ENCODE measurements at places on chromosomes 6 and 20.

DNA sequence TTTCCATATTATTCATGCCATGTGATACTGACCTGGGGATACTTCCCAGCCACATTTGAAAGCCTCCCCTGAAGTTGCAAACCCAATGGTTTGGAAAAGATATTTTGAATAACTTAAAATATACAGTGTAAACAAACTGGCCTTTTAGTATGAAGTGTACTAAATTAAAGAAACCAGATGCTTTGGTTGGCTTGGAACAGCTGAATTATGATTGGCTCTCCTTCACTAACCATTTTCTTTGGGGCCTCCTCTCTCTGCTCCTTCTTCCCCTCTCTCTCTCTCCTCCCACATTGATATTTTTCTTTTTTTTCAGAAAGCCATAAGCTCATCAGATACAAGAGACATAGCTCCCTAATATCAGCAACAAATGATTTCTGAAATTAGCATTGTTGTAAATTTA lies 166.6 kb downstream of the MTFR2 start:
- DNase-seq = no peak

GRCh38 chr6:168000198-168001028 lies 2.9 kb downstream of the KIF25 start:
- no peak for DNase-seq

DNA sequence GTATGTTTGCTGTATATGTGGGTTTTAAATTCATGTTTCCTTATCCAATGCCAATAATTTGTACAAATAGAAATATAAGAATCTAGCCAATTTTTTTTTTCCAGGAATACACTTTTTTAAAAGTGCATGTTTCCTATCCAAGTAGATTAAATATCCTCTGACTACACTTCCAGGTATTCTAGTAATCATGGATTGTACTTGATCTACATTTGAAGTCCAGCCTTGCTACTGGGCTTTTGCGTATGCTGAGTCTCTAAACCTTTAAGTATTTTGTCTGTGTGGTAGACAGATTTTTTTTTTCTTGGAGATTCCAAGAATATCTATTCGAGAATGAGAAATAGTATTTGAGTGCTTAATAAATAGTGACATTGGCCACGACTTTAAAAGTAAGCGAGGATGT lies 188.3 kb downstream of the SASH1 start:
- no peak for DNase-seq

DNA sequence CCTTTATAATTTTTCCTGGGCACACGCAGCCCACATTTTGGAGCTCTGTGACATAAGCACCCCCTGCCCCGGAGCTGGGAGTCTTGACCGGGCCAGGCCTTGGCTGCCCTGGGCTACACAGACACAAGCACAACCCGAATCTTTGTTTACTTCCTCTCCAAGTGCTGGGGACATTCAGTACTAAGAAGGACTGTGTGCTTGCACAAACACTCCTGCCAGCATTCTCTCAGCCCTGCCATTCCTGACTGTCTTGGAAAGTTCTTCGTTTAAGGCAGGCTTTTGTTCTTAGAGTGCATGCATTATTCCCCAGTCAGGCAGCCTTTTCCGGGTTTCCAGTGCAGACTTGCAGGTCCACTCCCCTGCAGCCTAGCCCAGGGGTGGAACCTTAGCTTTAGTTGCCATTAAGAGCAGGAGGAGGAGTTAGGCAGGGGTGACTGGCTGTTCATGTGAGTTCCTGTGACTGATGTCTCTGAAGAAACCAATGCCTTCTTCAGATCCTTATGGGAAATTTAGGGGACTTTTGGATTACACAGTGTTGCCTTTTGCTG lies 28.6 kb downstream of the FOXO3 start:
- DNase-seq = no peak

GRCh38 chr20:40646361-40646760 lies 42.7 kb downstream of the MAFB start:
- no peak for DNase-seq

GRCh38 chr6:108437821-108438220 lies 122.9 kb upstream of the FOXO3 start:
- DNase-seq = no peak

GRCh38 chr20:37828684-37829083 lies 74.2 kb upstream of the VSTM2L start:
- no peak for DNase-seq

- no peak for DNase-seq
Measured at GRCh38 chr6:111591370-111591900, 14.2 kb downstream of the TRAF3IP2 start.

DNA sequence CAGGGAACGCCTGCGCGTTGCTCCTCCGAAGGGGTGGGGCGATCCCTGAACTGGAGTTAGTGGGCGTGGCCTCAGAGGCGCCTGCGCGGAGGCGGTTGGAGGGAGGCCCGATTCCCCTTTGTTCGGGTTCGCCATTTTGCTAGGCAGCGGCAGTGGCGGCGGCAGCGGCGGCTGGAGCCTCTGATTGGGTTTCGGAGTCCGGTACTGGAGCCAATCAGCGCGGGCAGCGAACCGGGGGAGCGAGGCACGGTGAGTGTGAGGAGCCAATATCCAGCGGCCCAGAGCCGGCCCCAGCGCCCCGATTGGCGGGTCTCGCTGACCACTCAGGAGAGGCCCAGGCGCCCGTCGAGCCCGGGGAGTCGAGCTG lies at the start of gene NFYA:
NFYA (plus strand) TSS at position 139 of the 367 bp plus-strand sequence. CDS start 6,116 bp downstream, outside the sequence.
- DNase-seq = no peak

GRCh38 chr6:157323255-157323965 lies at the start of gene TMEM242:
Gene TMEM242, minus strand, starts transcription at chr6:157323519. Its CDS starts 20 bp downstream, at chr6:157323499.
- DNase-seq = peak; percentile 88

- no peak for DNase-seq
Measured at GRCh38 chr6:170186941-170187668, 103.8 kb downstream of the DLL1 start.

DNA sequence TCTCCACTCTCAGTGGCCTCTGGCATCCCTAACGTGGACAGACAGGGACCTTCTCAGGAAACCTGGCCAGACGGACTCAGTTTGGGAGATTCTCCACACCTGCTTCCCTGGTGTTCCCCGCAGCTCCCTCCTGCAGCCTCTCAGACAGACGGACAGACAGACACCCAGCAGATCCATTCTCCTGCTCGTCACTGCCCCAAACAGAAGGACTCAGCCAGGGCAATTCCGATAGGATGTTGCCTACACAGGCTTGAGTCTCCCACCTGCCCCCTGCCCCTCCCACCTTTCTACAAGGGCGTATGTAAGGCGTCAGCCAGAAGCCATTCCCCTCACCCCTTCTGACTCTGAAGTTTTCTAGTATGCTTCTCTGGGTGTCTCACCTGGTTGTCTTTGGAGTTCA lies 428 bp downstream of the CCM2L start:
- no peak for DNase-seq

DNA sequence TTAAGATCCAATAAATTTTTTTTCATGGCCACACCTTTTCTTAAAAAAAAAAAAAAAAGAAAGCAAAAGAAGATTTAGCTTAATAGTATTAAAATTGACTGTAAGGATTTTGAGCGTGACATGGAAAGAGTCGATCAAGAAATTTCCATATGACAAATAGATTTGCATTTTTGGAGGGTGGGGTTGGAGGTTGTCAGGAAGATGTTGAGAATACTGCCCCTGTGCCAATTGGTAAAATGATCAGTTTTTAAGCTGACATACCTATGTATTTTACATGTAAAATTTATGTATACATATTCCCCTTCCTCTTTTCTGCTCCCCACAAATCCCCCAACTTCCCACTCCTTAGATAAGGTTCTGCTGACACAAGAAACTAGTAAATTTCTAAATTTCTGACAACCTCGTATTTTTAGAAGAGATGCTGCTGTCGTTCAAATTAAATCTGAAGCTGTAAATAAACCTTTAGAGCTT lies 520.9 kb downstream of the CD83 start:
- DNase-seq = no peak

DNA sequence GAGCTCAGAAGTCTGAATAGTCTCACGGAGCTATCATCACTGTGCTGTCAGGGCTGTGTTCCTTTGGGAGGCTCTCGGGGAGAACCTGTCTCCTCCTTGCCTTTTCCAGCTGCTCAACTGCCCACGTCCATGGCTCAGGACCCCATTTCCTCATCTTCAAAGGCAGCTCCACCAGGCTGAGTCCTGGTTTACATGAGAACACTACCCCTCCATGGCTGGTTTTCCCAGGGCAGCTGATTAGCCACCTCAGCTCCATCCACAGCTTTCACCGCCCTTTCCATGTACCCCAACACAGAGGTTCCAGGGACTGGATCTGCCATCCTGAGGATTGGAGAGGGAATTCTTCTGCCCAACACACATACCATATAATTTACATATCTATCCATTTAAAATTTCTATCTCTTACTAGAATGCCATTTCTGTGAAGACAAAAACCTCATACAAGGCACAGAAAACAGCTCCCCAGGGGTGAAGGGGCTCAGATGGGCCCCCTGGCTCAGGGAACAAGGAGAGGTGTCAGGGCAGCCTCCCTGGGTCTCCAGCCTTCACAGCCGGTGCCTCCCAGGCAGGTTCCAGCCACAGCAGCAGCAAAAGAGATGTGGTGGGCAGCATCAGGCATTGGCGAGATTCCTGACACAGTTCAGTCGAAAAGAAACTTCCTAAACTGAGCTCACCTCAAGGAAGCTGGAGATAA lies 2.2 kb upstream of the RAET1E start:
- no peak for DNase-seq

GRCh38 chr6:10382322-10382721 lies 32.6 kb downstream of the TFAP2A start:
- no peak for DNase-seq

DNA sequence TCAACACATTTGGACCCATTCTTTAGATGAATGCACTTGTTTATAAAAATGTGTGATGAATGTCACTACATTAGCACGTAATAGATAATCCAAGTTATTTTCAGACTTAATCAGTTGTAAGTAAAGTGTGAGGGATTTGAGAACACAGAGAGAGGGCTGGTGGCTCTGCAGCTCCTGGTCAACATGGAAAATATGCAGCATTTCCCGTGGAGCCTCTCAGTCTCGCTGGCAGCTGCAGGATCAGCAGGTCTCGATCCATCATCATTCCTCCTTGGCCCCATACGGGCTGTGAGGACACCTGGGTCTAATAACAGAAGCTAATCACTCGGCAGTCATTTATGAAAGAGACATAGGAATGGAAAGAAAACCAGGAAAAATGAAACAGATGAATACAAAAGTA lies 390.2 kb downstream of the PRKN start:
- DNase-seq = no peak

DNA sequence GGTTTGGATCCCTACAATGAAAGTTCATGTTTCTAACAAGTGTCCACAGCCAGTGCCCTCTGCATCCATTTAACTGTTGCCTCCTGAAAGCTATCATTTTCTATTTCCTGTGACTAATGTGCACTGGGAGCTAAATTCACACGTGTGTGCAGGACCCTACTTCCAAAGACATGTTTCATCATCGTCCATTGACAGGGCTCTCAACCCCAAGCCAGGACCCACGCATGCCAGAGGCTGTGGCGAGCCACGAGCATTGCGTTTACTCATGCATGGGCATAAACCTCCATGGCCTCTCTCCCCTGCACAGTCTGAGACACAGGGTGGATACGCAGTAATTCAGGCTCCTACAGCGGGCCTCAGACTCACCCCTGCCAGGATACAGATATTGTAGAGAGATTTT lies 153.2 kb downstream of the MAFB start:
- DNase-seq = no peak

DNA sequence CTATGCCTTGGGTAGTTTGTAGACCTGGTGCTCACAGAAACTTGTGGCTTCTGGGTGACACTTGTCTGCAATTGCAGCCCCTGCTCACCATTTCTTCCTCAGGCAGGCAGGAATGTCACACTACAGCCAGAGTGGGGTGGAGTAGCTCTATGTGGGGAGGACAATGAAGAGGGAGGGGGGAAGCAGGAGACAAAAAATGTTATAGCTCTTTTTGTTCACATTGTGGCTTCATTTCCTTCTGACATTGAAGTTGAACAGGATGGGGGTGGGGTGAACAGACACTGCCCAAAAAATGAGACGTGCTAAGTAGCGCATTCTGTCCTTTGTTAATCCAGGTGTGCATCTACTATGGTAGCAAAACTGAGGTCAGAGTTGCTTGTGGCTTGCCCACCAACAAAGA lies at the start of gene THEMIS:
THEMIS (minus strand) TSS at position 124 of the 400 bp plus-strand sequence. CDS start 126 bp downstream, outside the sequence.
- DNase-seq = no peak

DNA sequence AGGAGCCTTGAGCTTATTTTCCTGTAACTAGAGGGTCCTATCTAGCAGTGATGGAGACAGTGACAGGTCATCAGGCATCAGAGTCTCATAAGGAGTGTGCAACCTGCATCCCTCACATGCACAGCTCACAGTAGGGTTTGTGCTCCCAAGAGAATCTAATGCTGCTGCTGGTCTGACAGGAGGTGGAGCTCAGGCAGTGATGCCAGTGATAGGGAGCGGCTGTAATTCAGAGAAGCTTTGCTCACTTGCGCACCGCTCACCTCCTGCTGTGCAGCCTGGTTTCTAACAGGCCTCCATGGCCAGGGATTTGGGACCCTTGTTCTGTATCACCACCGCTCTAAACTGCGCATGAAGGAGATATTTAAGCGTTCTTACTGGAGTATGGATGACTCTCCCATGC lies 5.3 kb downstream of the KIF25 start:
- no peak for DNase-seq

GRCh38 chr6:71114986-71115385 lies 158.1 kb upstream of the B3GAT2 start:
- no peak for DNase-seq

DNA sequence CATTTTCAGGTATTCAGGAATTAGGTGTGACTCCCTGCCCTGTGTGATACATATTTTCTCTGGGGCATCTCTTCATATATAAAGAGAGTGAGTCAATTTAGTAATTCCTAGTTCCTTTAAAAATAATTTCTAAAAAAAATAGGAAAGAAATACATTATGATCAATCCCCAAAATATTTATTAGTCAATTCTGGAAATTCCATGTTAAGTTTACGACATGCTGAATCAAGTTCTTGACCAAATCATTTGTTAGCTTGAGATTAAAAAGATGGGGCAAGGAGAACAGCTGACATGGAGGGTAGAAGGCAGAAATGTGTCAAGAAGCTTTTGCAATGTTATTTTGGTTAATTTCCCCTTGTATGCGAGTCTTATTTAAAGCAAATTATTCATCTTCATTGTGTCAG lies 22.7 kb upstream of the PRDM1 start:
- DNase-seq = no peak

GRCh38 chr6:63261820-63262219 lies 50.6 kb downstream of the FKBP1C start:
- no peak for DNase-seq
